ENCODE measurements at places on chromosomes 5 and 9.

DNA sequence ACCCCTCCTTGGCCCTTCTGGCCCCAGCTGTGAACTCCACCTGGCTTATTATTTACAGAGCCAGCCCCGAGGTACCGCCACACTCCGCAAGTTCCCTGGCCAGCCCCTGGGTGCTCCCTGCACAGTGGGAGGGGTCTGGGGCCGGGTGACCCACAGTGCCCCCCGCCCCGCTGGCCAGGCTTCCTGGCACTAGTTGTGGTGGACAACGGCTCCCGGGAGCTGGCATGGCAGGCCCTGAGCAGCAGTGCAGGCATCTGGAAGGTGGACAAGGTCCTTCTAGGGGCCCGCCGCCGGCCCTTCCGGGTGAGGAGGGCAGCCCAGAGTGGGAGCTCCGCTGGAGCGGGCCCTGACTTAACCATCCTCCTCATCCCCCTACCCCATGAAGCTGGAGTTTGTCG, 3.9 kb downstream of the MAMDC4 start:
- DNase-seq = peak; percentile 9

- no peak for DNase-seq
Observed at GRCh38 chr9:132939169-132939568, 5.2 kb downstream of the TSC1 start.

DNA sequence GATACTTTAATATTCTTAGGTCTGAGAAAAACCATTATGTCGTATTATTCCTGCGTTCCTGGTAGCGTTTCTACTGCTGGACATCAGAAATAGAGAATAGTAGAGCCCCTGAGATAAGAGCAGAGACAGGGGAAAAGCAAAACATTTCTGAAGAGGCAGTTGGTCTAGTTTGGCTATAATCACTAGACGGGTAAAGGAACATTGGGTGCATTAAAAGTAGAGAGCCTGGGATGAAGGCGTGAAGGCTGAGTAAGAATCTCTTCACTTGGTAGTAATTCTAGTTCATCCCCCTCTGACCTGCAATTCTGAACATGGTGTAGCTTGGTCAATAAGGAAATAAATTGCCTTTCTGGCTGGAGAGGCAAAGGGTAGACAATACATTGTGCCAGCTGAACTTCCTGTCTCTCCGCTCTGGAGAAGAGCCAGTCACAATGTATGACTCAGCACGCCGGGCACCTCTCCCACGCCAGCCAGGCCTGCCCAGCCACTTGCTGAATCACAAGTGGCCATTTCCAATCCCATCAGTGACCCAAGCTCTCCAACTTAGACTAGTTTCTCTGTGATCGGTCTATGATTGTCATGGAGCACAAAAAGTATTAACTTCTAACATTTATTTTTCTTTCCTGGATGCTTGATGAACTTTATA, 75.4 kb downstream of the STK32A start:
- DNase-seq = peak; percentile 80

DNA sequence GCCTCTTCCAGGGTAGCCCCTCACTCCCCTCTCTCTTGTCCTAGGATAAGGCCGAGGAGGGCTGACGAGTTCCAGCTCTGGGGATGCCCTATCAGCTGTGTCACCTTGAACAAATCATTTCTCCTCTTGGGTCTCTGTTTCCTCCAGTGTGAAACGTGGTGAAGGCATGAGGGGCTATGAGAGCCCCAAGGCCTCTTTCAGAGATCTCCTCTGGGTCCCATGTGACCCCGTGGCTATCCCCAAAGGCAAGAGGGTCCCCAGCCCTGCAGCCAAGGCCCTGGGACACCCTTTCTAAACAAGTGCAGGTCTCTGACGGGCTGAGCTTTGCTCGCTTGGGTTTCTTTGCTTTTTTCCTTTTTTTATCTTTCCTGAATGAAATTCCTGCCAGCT, 25.5 kb upstream of the SPTLC1 start:
- no peak for DNase-seq

DNA sequence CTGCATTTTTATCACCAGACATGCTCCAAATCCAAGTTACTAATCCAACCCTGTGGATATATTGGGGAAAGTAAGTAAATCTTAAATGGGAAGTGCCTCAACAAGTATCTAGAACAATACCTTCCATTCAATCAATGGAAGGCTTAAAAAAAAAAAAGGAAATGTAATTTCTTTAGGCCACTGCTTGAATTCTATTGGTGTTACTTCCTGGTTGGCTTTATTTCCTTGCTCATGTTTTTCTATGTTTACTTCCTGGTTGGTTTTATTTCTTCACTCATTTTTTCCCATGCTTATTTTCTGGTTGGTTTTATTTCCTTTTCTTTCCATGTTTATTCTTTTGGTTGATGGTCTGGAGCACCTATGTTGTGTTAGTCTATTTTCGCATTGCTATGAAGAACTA, 363.9 kb downstream of the KDM4C start:
- no peak for DNase-seq

DNA sequence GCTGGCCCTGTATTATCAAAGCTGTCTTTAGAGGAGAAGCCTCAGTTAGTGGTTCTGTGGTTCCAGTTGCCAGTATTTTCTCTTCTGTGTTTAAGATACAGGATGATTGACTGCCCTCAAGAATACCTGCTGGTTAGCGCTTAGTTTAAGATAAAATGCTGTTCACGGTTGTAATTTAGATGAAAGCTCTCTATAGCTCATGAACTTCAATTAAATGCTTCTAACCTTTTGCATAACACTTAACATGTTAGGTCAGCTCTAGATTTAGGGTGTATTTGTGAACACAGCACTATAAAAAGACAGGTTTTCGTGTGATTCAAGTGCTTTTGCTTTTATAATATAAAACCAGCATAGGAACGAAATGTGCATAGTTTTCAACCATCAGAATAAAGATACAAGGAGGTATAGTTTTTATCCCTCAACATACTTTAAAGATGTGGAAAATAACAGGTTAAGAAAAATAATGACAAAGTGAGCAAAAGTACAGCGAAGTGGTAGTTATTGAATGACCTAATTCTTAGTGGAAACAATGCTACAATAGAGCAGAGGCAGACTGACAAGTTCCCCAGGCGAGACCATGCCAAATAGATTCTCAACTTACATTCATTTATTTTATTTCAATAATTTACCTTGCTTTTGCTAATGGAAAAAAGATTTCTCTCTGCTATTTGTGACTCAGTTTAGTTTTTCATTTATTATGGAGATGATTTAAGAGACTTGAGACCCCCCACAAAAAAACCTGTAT, 602.6 kb upstream of the DMAC1 start:
- DNase-seq = no peak

DNA sequence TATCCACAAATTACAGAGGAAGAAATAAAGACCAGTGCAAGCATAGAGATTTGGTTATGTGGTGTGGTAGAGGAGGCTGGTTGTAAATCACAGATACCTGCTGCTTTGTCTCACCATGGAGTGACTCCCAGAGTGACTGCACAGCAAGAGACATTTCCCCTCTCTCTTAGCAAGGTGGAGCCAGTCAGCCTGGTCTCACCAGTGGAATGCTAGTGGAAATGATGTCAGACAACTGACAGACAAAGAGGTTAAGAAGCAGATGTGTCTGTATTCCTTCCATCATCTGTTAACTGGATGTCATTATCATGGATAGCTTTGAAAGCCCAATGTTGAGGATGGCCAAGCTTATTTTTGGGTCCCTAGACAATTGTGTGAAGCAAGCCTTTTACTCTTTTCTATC, 509.4 kb upstream of the SEMA6A start:
- no peak for DNase-seq

GRCh38 chr5:176185133-176185733, 53.0 kb upstream of the SIMC1 start:
- DNase-seq = no peak

DNA sequence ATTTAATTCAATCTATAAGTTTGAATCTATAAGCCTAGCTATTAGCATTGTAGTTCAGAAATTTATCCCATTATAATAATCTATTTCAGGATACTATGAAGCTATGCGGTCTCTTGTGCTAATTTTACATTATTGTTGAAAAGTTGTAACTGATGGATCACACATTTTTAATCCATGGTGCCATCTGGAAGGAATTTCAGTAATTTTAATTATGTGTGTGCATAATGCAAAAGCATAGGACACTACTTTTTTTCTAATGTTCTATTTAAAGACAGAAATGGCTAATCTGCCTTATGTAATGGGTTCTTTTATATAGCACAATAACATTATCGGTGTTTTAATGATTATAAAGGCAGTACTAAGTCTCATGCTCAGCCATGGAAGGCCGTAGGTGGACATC, 90.6 kb downstream of the HOMER1 start:
- DNase-seq = no peak

GRCh38 chr9:6072865-6073264, 57.4 kb upstream of the RANBP6 start:
- no peak for DNase-seq

- DNase-seq = no peak
Observed at GRCh38 chr5:14123974-14124482, 19.1 kb upstream of the TRIO start.

- DNase-seq = peak; percentile 88
Observed at GRCh38 chr9:128072144-128073021, 4.4 kb downstream of the SLC25A25 start.
